T-helper 2 cell treated with Interferon-gamma antibody and Interleukin-4, amounts not matched to agents 5 μg/mL and 100 μg/mL, for 36 hours (primary cell): ENCODE measurements at places on chromosomes 2 and 18.
A peak's percentile ranks its signal among the peaks of the same experiment; 100 is the strongest.

DNA sequence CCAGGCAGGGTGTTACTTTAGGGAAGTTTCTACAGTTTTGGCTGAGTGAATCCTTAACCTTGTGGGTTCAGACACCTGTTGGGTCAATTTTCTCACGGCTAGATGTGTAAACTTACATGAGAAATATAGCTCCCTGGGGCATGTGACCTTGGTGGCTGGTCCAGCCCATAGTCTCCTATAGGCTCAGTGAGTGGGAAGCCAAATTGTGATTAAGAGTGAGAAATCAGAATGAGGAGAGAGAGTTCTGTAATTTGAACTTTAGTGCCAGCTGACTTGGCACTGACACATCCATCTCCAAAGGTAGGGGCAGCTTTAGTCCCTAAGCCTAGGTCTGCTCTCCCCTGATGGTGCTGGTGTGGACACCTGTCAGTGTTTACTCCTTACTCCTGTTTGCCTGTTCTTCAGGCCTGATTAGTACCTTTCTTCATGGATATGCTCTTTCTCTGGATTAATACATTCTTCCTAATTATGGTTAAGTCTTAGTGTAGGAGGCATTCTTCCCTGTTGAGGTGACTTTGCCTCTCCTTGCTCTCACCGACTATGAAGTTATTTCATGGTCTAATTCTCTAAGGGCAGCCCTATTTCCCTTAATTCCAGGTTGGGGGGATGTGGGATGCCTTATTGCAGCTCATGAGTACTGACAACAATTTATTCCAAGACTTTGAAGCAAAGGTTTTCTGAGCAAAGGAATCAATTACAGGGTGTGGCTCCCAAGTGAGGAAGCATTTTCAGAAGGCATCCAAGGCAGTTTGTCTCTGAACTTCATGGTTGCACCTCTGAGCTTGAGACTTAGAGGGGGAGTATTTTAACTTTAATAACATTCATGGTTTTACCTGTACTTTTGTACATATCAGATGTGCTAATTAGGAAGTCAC, 177.3 kb downstream of the DYSF start:
- no peaks in the 10 kb centered on the region for H3K4me1 ChIP-seq
- peaks cover 12% of the 10 kb centered on the region for H3K27me3 ChIP-seq
- no peaks in the 10 kb centered on the region for H3K36me3 ChIP-seq
- no peak for DNase-seq
- H3K4me3 ChIP-seq: no peak overlapping the region

- peaks cover 19% of the 10 kb centered on the region for H3K36me3 ChIP-seq
- no peak for DNase-seq
- H3K4me1 ChIP-seq: peaks cover 34% of the 10 kb centered on the region
Measured at GRCh38 chr2:112583497-112584133, 794 bp upstream of the CHCHD5 start.

- DNase-seq: peak; percentile 57
- H3K27me3 ChIP-seq: no peaks in the 10 kb centered on the region
- H3K4me1 ChIP-seq: peaks cover 45% of the 10 kb centered on the region
- H3K4me3 ChIP-seq: peak overlapping the region; percentile 87
- peak overlapping the region; percentile 98 for H3K27ac ChIP-seq
- H3K36me3 ChIP-seq: no peaks in the 10 kb centered on the region
Measured at GRCh38 chr2:70143314-70144150, 47.3 kb downstream of the C2orf42 start.

DNA sequence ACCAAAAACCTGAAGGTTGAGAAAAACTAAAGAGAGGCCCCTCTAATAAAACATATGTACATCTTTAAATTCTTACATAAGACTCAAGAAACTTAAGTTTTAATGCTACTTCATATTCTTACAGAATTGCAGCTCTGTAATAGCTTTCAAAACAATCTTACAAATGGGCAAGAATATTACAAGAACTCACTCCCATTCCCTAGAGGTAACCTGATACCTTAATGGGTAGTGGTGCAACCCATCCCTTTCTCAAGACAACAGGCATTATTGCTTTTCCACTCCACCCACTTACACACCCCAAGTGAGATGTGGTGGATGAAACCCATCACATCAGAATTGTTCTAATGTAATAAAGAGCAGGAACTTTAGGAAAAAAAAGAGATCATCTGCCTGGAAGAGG, 103.7 kb downstream of the RBMS1 start:
- no peaks in the 10 kb centered on the region for H3K27me3 ChIP-seq
- peak overlapping the region; percentile 16 for H3K4me3 ChIP-seq
- H3K36me3 ChIP-seq: peaks cover 24% of the 10 kb centered on the region
- H3K27ac ChIP-seq: peak overlapping the region; percentile 13

- peak overlapping the region; percentile 19 for H3K27ac ChIP-seq
- H3K27me3 ChIP-seq: peaks cover 57% of the 10 kb centered on the region
- no peak for DNase-seq
Measured at GRCh38 chr2:218895326-218895725, 14.7 kb downstream of the WNT10A start.

- peaks cover 5% of the 10 kb centered on the region for H3K4me1 ChIP-seq
- no peak overlapping the region for H3K27ac ChIP-seq
- no peak for DNase-seq
- no peaks in the 10 kb centered on the region for H3K36me3 ChIP-seq
- no peak overlapping the region for H3K4me3 ChIP-seq
Measured at GRCh38 chr2:18311420-18312195, 248.8 kb downstream of the RDH14 start.

DNA sequence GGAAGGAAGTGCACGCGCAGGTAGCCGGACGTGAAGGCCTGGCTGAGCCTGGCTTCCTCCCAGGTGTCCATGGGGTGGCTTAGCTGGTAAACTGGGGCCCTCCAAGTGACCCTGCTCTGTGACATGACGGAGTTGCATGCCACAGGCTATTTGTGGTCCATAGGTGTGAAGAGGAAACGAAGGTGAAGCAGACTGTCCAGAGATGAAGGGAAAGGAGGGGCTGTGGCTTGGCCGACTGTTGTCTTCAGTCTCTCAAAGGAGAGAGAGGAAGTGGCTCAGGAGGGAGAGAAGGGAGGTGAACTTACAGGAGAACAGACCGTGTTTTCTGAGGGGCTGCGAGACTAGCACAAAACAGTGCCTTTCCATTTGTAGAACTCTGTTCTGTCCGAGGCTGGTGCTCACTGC, 19.3 kb downstream of the INPP5D start:
- peaks cover 60% of the 10 kb centered on the region for H3K4me1 ChIP-seq
- H3K27ac ChIP-seq: peak overlapping the region; percentile 88
- DNase-seq: no peak
- peaks cover 49% of the 10 kb centered on the region for H3K36me3 ChIP-seq
- H3K27me3 ChIP-seq: no peaks in the 10 kb centered on the region

DNA sequence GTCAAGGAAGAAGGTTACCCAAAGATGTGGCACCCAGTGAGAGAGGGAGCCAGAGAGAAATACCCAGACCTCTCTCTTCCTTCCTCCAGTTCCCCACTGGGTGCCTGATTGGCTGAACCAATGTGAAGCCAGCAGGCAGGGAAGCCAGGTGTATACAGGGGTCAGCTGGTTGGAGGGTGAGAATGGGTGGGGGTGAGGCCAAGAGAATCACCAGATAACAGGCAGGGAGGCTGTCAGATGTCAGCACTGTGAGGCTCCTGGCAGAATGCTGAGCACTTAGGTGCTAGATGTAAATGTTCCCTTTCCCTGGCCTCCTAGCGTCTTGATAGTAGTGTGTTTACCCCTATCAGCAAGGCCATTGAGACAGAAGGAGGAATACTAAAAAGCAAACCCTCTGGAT, 104.0 kb upstream of the MGAT5 start:
- H3K4me1 ChIP-seq: no peaks in the 10 kb centered on the region
- no peaks in the 10 kb centered on the region for H3K27me3 ChIP-seq
- no peak for DNase-seq
- no peaks in the 10 kb centered on the region for H3K36me3 ChIP-seq

GRCh38 chr18:63844254-63844653, 43.3 kb upstream of the SERPINB2 start:
- no peak overlapping the region for H3K27ac ChIP-seq
- peaks cover 9% of the 10 kb centered on the region for H3K27me3 ChIP-seq
- no peak for DNase-seq
- no peaks in the 10 kb centered on the region for H3K36me3 ChIP-seq

DNA sequence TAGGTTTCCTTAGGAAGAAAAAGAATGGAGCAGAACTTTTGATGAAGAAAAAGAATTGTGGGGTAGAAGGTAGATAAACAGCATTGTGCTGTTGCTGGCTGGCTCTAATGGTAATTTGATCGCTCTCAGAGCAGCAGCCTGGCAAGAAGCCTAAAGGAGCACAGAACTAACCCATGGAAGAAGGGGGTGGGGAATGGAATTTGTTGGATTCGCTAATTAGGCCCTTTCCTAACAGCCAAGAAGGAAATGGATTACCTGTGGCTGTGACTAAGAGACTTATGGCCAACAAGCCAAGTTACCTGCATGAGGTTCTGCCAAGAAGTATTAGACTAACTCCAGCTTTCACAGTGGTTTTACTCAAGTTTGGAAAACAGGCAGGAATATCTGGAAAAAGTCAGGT, 210.6 kb downstream of the IKZF2 start:
- no peak overlapping the region for H3K27ac ChIP-seq
- peaks cover 6% of the 10 kb centered on the region for H3K27me3 ChIP-seq
- no peak for DNase-seq

DNA sequence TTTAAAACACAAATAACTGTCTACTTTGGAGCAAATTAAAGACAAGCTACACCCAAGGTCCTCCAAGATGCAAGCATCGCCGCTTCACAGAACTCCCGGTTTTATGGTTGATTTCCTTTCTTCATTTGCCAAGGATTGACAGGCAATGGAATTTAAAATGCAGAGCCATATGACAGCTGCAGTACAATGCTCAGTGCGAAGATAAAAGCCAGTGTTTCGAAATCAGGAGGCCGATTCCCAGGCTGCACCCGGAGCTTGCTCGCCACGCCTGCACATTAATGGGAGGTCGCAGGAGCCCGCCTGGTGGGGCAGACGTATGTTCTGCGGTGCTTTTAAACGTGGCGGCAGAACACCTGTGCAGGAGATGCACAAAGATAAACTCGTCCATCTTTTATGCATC, 727.6 kb upstream of the SOX11 start:
- no peak overlapping the region for H3K4me3 ChIP-seq
- H3K4me1 ChIP-seq: no peaks in the 10 kb centered on the region
- DNase-seq: no peak

GRCh38 chr2:137009953-137010352, 244.6 kb downstream of the THSD7B start:
- H3K36me3 ChIP-seq: no peaks in the 10 kb centered on the region
- no peak overlapping the region for H3K4me3 ChIP-seq
- H3K4me1 ChIP-seq: no peaks in the 10 kb centered on the region
- no peaks in the 10 kb centered on the region for H3K27me3 ChIP-seq

DNA sequence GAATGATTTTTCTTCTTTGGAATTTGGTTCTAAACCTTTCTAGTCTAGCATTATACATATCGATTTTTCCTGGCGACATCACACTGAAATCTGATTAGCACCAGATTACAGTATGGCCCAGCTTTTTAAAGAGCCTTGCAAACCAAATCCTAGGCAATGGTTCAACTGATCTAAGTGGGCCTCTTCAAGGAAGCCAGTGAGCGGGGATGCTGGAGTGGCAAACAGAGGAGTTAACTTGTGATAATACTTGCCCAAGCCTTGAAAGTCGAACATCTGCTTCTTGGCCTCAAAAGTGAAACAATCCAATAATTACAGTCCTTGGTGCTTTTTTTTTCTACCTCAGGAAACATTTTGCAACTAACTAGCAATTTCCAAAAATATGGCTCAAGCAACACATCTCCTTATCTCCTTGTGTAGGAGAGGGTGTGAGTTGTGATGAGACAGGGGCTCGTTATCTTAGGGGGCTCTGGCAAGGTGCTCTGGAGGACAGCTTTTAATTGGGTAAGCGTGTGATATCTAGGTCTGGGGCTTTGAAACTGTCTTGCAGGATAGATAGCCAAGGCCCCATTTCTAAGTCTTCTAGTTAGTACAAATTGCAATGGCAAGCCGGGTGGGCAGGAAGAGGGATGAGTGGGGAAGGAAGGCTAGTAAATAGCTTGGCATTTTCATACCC, 240.2 kb upstream of the CCDC68 start:
- no peaks in the 10 kb centered on the region for H3K36me3 ChIP-seq
- no peaks in the 10 kb centered on the region for H3K27me3 ChIP-seq
- H3K27ac ChIP-seq: no peak overlapping the region
- H3K4me3 ChIP-seq: no peak overlapping the region
- H3K4me1 ChIP-seq: no peaks in the 10 kb centered on the region

GRCh38 chr2:168454737-168455644, 1.1 kb upstream of the CERS6 start:
- no peaks in the 10 kb centered on the region for H3K27me3 ChIP-seq
- peaks cover 31% of the 10 kb centered on the region for H3K4me1 ChIP-seq
- H3K36me3 ChIP-seq: no peaks in the 10 kb centered on the region
- H3K4me3 ChIP-seq: no peak overlapping the region
- H3K27ac ChIP-seq: no peak overlapping the region

DNA sequence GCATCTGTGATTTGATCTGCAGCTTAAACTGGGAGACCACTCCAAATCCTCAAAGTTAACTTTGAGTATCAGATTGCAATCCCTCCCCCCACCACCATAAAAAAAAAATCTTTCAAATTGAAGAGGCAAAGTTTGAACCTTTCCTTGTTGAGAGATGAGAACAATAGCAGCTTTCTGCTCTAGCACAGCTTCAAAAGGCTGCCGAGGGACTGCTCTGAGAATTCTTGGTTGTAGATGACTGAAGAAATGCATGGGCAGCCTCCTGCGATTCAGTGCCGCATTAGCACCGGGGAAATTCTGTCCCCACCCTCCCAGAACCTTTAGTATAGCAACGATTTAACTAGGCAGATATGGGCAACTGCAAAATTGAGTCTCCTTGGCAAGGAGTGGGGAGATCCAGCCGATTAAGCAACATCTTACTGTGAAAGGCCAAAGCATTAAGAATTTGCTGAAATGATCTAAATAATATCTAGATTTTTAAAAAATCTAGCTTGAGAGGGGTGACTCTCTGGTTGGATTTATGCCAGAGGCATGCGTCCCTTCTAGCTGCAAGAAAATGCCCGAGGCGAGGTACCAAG, 3.9 kb upstream of the SP5 start:
- H3K27ac ChIP-seq: no peak overlapping the region
- H3K36me3 ChIP-seq: no peaks in the 10 kb centered on the region
- H3K4me3 ChIP-seq: peak overlapping the region; percentile 47
- peaks cover 76% of the 10 kb centered on the region for H3K27me3 ChIP-seq

- no peak overlapping the region for H3K27ac ChIP-seq
- no peaks in the 10 kb centered on the region for H3K36me3 ChIP-seq
- no peak for DNase-seq
- no peaks in the 10 kb centered on the region for H3K27me3 ChIP-seq
- H3K4me3 ChIP-seq: no peak overlapping the region
Measured at GRCh38 chr2:23703583-23704385, 223.1 kb downstream of the ATAD2B start.

DNA sequence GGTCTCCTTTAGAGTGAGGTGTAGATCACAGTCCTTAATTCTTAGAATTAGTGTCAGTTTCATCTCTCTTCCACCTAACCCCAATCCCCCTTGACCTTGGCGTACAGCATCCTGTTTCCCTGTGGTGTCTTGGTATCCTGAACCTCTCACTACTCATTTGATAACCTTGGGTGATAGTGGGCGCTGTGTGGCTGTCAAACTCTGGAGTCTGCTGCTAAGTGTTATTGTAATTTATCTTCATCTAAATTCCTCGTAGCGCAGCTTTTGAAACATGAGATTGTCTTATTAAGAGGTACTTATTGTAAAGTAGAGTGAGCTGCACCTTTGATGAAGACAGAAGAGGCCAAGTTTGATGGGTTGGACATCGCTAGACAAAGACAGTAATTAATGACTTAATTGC, 222.6 kb upstream of the SPRED2 start:
- peaks cover 11% of the 10 kb centered on the region for H3K27me3 ChIP-seq
- H3K36me3 ChIP-seq: no peaks in the 10 kb centered on the region
- DNase-seq: no peak
- H3K4me1 ChIP-seq: no peaks in the 10 kb centered on the region

GRCh38 chr2:203585516-203585915, 50.4 kb upstream of the RAPH1 start:
- H3K4me1 ChIP-seq: peaks cover 19% of the 10 kb centered on the region
- H3K27me3 ChIP-seq: peaks cover 24% of the 10 kb centered on the region
- H3K36me3 ChIP-seq: no peaks in the 10 kb centered on the region
- H3K4me3 ChIP-seq: no peak overlapping the region
- DNase-seq: no peak
